ENCODE measurements at places on chromosomes 7 and 10. TPM values are rescaled to one million over a fixed set of nuclear protein-coding genes. Genes with fewer than 3 reads are reported as not detected.
A peak's percentile ranks its signal among the peaks of the same experiment; 100 is the strongest.

GRCh38 chr7:87882151-87882937, 6.1 kb downstream of the DBF4 start:
- peaks cover 13% of the 10 kb centered on the region for H3K36me3 ChIP-seq
- H3K4me1 ChIP-seq: peaks cover 12% of the 10 kb centered on the region

PLXNA4 gene
- 13.6 TPM for total RNA-seq

MCM10 gene
- 31.7 TPM for total RNA-seq

OPTN gene
- 104 TPM for total RNA-seq

- no peaks in the 10 kb centered on the region for H3K36me3 ChIP-seq
- no peak overlapping the region for H3K4me3 ChIP-seq
- no peak for DNase-seq
- peaks cover 3% of the 10 kb centered on the region for H3K27me3 ChIP-seq
Observed at GRCh38 chr10:31064348-31064747, 32.7 kb upstream of the ZNF438 start.

- H3K27me3 ChIP-seq: no peaks in the 10 kb centered on the region
- DNase-seq: no peak
- H3K36me3 ChIP-seq: no peaks in the 10 kb centered on the region
Observed at GRCh38 chr7:2608921-2609411, 22.8 kb upstream of the TTYH3 start.

- peaks cover 27% of the 10 kb centered on the region for H3K4me1 ChIP-seq
- DNase-seq: no peak
- no peak overlapping the region for H3K27ac ChIP-seq
- H3K4me3 ChIP-seq: no peak overlapping the region
- no peaks in the 10 kb centered on the region for H3K36me3 ChIP-seq
Observed at GRCh38 chr7:132403465-132404110, 172.7 kb downstream of the PLXNA4 start.

ZNF727 gene
- total RNA-seq: not detected

DNA sequence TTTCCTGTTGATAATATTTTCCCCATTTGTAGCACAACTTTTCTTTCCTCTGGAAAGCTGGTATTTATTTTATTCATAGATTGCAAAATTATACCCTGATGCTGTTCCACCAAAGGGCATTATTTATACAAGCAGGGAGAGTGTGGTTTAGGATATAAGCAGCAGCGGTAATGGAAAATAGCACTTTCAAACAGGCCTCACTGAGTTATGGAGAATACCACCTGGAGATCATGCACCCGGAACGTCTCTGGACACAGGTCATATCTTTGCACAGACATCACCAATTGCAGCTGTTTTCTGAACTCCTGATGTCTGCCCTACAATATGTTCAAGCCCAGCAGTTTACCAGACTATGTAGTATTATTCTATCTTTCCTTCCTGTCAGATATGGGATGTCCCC, 2.0 kb upstream of the CALD1 start:
- peak overlapping the region; percentile 50 for H3K27ac ChIP-seq
- H3K36me3 ChIP-seq: no peaks in the 10 kb centered on the region
- peaks cover 41% of the 10 kb centered on the region for H3K4me1 ChIP-seq
- no peak overlapping the region for H3K4me3 ChIP-seq
- no peak for DNase-seq

GRCh38 chr10:93849593-93849992, 44.2 kb upstream of the SLC35G1 start:
- no peak for DNase-seq
- peaks cover 19% of the 10 kb centered on the region for H3K27me3 ChIP-seq
- H3K36me3 ChIP-seq: peaks cover 5% of the 10 kb centered on the region
- no peak overlapping the region for H3K4me3 ChIP-seq
- peaks cover 26% of the 10 kb centered on the region for H3K4me1 ChIP-seq

DNA sequence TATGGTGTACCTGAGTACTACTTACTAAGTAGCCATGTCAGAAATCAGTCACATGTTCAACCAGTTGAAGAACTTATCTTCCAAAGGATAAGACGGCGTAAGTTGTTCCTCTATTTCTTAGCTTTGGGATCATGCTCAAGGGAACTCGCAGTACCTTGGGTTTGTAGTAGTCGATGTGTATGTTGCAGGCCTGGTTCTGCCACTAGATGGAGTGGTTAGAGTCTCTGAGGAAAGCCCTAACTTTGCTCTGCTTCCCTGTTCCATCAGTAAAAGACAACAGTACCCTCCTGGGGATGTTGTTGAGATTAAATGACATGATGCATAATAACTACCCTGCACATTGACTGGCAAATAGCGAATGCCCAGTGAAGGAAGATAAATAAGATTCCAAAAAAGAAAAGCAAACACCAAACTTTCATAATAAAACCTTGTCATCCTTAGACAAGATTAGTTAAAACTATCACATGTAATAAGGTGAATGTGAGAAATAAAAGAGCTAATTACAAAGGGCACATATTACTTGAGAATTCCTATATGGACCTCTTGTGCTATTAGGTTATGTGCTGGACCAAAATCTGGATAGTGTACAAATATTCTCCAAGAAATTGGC, 165.9 kb downstream of the ABCA13 start:
- H3K4me1 ChIP-seq: no peaks in the 10 kb centered on the region
- DNase-seq: no peak
- H3K4me3 ChIP-seq: no peak overlapping the region
- no peak overlapping the region for H3K27ac ChIP-seq
- H3K36me3 ChIP-seq: no peaks in the 10 kb centered on the region
- H3K27me3 ChIP-seq: no peaks in the 10 kb centered on the region

GRCh38 chr10:110109511-110109910, 97.9 kb upstream of the MXI1 start:
- no peak overlapping the region for H3K4me3 ChIP-seq
- H3K27ac ChIP-seq: no peak overlapping the region
- H3K4me1 ChIP-seq: no peaks in the 10 kb centered on the region

GRCh38 chr7:37549076-37549931, 100.6 kb upstream of the ELMO1 start:
- peaks cover 54% of the 10 kb centered on the region for H3K27me3 ChIP-seq
- peaks cover 49% of the 10 kb centered on the region for H3K4me1 ChIP-seq
- H3K4me3 ChIP-seq: no peak overlapping the region
- no peak overlapping the region for H3K27ac ChIP-seq

ASAH2 gene
- 5.4 TPM for total RNA-seq

ANKRD30A gene
- total RNA-seq: not detected

DNA sequence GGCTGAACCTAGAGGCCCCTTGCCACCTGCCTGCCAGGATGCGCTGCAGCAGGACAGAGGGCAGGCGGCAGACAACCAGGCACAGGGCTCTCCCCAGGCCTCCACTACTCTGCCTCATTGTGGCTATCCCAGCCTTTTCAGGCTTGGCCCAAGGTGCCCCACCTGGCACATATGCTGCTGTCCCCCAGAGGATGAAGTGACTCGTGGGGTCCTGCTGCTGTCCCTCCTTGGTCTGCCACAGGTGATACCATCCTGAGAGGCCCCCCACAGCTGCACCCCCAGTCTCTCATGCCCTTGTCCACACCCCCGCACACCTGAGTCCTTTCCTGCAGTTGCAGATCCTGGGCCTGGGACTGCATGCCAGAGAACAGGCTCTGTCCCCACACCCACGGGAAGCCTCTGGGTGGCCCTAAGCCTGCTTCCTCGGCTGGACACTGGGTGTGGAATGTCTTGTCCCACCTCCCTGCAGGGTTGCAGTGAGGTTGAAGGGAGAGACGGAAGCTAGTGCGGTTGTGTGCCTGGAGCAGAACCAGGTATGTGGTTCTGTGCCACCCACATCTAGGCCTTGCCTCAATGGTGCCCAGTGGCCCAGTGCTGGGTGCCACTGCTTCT, 55.3 kb downstream of the RASGEF1A start:
- peaks cover 10% of the 10 kb centered on the region for H3K27me3 ChIP-seq
- H3K36me3 ChIP-seq: no peaks in the 10 kb centered on the region
- H3K4me1 ChIP-seq: no peaks in the 10 kb centered on the region
- no peak for DNase-seq
- H3K27ac ChIP-seq: no peak overlapping the region
- no peak overlapping the region for H3K4me3 ChIP-seq

EN2 gene
- total RNA-seq: 0.94 TPM

GRM3 gene
- 0.46 TPM for total RNA-seq

PHKG1 gene
- total RNA-seq: not detected

PRSS1 gene
- 118 TPM for total RNA-seq

DNA sequence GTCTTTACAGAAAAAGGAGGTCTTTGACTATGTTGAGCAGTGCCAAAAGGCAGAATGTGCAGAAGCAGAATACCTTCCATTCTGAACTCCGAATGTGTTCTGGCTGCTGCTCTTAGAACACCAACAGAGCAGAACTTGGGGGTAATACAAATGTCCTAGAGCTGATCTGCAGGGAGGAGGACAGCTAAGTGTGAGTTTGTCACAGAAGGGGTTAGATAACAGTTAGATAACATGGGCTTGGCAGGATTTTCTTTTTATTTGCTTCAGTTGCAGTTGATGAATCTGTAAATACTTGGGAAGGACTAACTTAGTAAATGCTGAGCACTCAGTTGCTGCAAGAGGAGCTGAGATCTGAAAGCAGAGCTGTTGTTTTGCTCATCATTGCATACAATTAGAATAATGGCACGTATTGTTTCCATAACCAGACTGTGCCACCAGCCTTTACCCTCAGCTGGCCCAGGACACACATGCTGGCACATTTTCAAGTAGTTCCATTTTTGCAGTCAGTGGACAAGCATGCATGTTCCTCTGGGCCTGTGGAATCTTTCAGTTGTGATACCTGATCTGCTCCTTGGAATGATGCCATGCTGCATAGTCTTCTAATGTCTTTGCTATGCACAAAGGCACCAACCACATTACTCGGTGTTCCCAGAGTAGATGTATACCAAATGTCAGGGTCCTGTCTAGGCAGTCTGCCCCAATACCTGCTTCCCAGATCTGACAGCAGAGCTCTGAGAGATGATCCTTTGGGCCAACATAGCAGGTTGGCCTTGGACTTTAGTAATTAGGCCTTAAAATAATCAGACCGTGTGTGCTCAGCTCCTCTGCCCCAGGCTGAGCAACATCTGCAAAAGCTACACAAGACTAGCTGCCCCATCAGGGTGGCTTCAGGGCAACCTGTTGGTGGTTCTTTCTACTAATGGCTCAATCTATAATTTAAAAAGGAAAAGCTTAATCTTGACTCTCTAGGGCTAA, 55.7 kb downstream of the GSDME start:
- peaks cover 9% of the 10 kb centered on the region for H3K36me3 ChIP-seq
- H3K27me3 ChIP-seq: no peaks in the 10 kb centered on the region
- H3K4me3 ChIP-seq: no peak overlapping the region
- no peak for DNase-seq
- H3K4me1 ChIP-seq: peaks cover 17% of the 10 kb centered on the region

DNA sequence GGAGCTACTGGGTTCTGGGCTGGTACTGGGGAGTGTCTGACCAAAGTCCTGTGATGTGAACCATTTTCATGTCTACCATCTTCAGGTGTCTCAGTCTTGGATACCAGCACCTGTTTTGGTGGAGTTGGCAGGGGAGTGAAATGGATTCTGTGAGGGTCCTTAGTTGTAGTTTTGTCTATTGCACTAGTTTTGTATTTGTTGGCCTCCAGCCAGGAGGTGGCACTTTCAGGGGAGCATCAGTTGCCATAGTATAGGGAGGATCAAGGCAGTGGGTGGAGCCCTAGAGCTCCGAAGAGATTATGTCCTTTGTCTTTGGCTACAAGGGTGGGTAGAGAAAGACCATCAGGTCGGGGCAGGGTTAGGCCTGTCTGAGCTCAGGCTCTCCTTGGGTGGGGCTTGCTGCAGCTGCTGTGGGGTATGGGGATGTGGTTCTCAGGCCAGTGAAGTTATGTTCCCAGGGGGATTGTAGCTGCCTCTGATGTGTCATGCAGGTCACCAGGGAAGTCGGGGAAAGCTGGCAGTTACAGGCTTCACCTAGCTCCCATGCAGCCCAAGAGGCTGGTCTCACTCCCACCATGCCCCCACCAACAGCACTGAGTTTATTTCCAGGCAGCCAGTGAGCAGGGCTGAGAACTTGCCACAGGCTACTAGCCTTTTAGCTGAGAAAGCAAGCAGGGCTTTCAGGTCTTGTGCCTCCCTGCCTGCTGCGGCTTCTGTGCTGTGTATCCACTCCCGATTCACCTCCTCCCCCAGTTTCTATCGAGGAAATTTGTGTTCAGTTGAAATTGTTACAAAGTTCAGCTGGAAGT, 153.1 kb downstream of the ZNF365 start:
- no peak overlapping the region for H3K4me3 ChIP-seq
- H3K4me1 ChIP-seq: no peaks in the 10 kb centered on the region
- H3K27ac ChIP-seq: no peak overlapping the region
- no peak for DNase-seq
- H3K36me3 ChIP-seq: no peaks in the 10 kb centered on the region
- H3K27me3 ChIP-seq: peaks cover 4% of the 10 kb centered on the region

KCNH2 gene
- 8.0 TPM for total RNA-seq

DNA sequence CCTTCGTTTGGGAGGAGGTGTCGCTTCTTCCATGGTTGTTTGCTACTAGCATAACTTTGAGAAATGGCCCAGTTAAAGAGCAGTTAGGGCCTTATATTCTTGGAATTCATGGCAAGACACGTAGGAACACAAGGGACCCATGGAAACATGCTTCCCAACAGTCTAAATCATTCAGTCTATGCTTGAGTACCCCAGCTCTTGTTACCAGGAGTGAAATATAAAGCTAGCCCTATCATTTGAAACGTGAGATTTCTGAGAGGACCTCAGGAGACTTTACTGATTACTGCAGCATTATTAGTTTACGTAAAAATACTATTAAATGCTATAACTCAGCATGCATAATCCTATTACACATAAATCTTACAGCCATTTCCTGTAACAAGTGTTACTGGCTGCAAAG, 328.6 kb upstream of the CDC14C start:
- no peak overlapping the region for H3K4me3 ChIP-seq
- no peak overlapping the region for H3K27ac ChIP-seq
- no peaks in the 10 kb centered on the region for H3K27me3 ChIP-seq
- no peaks in the 10 kb centered on the region for H3K4me1 ChIP-seq
- DNase-seq: no peak
- H3K36me3 ChIP-seq: no peaks in the 10 kb centered on the region

- no peaks in the 10 kb centered on the region for H3K4me1 ChIP-seq
- no peaks in the 10 kb centered on the region for H3K27me3 ChIP-seq
- no peaks in the 10 kb centered on the region for H3K36me3 ChIP-seq
- no peak overlapping the region for H3K27ac ChIP-seq
- no peak overlapping the region for H3K4me3 ChIP-seq
- DNase-seq: no peak
Observed at GRCh38 chr7:104431930-104432329, 103.5 kb downstream of the LHFPL3 start.

CYP3A7 gene
- total RNA-seq: 0.46 TPM

- no peak overlapping the region for H3K27ac ChIP-seq
- DNase-seq: no peak
- H3K4me3 ChIP-seq: no peak overlapping the region
Observed at GRCh38 chr10:105634281-105634680, 993.2 kb downstream of the SORCS3 start.

DNA sequence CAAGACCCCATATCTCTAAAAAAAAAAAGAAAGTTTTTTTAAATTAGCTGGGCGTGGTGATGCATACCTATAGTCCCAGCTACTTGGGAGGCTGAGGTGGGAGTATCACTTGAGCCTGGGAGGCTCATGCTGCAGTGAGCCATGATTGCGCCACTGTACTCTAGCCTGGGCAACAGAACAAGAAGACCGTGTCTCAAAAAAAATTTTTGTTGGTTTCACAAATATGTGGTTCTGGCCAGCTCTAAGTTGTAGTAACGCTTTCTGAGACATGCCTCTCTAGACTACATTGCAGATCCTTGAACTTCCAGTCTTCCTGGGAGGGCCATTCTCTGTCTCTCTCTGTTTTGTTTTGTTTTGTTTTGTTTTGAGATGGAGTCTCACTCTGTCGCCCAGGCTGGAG, 24.6 kb upstream of the RHBDD2 start:
- H3K27me3 ChIP-seq: no peaks in the 10 kb centered on the region
- H3K4me1 ChIP-seq: no peaks in the 10 kb centered on the region
- no peak overlapping the region for H3K4me3 ChIP-seq
- no peaks in the 10 kb centered on the region for H3K36me3 ChIP-seq
- no peak for DNase-seq
- H3K27ac ChIP-seq: no peak overlapping the region
